ENCODE measurements at places on chromosomes 1 and 21. TPM values are rescaled to one million over a fixed set of nuclear protein-coding genes. Genes with fewer than 3 reads are reported as not detected.
A peak's percentile ranks its signal among the peaks of the same experiment; 100 is the strongest.

DNA sequence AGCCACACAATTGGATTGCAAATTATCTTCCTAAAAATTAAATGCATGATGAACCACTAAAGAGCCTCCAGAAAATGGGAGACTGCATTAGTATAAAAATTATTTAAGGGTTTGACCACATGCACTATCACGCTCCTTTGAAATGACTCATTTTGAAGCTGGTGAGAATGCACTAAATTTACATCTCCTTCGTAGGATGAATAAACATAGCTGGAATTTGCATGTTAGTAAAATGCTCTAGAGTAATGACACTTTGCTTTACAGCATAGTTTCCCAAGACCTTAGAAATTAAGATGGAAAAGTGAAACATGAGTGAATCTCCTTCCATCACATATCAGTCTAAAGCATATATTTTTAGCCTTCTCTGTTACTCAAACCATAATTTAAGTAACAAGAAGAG is 2.4 kb downstream of the PLPPR4 start:
- DNase-seq, result no peak

GRCh38 chr1:214074477-214074876 is 86.7 kb downstream of the PROX1 start:
- no peak for DNase-seq

DNA sequence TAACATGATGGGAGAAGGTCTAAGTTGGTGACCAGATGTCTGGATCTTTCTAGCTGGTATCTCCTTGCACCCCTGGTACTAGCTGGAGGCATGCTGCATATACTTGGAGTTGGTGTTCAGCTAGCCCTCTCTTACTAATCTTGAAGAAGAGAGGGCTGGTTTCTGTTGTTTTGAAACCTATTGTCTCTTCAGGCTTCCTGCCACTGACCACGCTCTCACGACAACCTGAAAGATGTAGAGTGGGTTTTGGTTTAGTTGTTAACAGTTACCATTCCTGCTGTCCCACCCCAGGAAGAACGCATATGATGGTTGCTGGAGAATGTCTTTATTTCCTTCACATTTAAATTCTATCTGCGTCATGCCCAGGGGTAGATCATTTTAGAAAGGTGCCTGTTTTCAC is 3.6 kb downstream of the MAN1C1 start:
- DNase-seq, result no peak

DNA sequence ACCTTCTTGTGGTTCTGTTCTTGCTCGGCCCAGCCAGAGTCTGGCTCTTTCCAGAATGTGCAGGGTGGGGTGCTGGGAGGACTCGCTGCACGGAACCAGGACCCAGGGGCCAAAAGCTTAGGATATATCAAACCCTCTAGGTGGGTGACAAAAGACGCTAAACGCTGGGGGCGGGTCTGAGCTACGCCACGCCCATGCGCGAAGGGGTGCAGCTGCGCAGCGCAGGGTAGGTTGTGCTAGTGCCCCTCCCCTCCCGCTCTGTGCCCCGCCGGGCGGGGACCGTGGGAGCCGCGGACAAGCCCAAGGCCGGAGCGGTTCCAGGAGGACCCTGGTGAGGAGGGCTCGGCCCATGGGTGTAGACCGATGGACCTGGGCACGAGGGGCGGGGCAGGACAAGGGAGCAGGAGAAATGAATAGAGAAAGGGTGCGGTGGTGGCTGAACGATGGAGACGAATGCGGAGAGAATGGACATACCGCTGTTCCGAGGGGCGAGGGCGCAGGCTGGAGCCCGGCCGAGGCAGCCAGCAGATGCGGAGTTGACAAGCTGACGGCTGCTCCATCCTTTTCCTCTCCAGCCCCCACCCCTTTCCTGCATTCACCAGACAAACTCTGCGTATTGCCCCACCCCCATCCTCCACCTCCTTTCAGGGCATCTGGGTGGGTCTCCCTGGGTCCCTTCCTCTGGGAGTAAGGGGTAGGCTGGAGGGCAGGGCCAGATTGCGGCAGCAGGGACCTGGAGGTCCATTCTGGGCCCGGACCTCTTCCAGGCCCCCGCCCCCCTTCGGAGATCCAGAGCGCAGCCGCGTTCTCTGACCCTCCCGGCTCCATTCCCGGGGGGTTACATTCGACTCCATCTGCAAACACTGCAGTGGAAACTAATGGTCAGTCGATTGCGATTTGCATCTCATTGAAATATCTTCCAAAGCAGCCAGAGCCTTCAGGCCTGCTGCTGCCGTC is at the start of gene RUSC1:
RUSC1 (plus strand) TSS at position 234 of the 957 bp plus-strand sequence. CDS start 880 bp downstream, outside the sequence.
- DNase-seq, result peak; percentile 72

- no peak for DNase-seq
These were observed 27.0 kb upstream of the RGS16 start for GRCh38 chr1:182631053-182631677.

DNA sequence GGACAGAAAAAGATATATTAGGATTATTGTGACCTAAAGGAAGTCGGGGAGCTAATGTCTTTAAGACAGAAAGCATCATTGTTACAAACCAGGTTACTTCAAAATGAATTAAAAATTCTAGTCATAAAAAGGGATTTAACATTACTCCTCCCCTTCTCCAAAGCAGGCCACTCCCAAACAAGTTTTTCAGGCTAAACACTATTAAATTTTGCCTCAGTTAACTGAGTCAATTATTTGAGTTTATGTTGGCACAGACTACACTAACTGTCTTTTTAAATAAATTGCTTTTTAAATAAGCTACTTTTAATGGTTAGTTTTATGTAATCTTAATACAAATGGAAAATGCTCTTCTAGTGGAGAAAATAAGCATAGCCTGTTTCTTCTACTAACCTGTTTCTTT is 395.0 kb upstream of the DUSP10 start:
- DNase-seq, result no peak

DNA sequence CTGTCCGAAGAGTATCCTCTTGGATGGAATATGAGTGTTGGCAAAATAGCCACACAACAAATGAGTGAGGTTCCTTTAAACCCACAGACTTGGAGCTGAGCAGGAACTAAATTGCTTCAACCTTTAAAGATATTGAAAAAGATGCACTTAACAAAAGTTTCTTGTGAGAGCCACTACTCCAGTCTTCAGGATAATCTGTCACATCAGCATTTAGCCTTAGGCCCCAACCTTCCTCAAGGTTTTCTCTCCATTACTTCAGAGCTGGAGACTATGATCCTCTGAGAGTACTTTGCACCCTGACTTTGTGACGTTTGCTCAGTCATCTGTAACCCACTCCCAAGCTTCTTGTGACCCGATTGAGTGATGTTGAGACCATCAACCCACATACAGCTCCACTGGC is 212.8 kb downstream of the LRRC40 start:
- no peak for DNase-seq

DNA sequence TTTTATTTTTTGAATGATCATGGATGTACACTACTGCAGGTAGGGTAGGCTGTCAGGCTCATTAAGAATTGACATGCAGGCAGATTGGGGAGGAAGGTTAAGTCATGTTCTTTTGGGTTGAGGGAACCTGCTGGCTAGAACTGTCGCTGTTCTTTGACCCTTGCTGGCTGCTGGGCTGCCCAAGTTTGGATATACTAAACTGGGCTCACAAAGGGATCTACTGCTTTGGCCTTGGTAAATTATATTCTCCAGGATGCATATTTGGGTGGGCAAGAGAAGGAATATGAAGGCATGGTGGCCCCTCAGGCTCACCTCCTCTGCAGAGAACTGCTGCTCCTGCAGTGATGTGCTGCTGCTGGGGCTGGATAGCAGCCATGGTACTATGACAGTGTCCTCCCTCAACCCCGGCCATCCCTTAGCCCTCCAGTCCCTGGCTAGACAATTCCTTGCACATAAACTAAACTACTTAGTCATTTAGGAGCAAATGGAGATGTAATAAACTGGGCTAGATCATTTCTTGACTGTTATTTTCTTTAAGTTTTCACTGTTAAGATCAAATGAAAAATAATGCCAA is 6.1 kb downstream of the ATP1A1 start:
- DNase-seq, result peak; percentile 52

DNA sequence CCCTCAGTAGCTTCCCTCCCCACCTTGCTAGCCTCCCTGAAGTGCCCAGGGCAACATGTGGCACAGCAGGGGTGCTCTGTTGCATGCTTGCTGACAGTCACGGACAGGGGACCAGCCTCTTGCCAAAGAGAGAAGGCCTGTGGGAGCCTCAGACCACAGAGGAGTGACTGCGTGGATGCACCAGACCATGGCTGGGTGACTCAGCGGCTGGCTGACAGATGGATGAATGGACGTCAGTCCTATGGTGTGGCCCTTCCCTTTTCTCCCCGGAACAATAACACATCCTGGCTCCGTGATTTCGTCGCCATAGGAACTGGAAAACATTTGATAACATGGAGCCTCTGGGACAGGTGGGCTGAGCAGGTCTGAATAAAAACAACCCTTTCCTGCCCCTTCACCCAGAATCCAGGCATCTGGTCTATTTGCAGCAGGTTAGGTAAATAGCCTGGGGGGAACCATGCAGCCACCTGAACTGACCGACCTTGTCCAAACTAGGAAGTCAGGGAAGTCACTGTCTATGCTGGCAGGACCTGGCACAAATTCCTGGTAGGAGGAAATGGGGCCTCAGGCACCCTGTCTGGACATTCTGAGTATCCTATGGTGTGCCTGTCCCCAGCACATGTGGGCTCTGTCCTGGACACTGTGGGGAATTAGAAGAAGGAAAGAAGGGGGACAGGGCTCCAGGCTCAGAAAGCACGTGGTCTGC is 53.3 kb downstream of the NENF start:
- peak; percentile 49 for DNase-seq

DNA sequence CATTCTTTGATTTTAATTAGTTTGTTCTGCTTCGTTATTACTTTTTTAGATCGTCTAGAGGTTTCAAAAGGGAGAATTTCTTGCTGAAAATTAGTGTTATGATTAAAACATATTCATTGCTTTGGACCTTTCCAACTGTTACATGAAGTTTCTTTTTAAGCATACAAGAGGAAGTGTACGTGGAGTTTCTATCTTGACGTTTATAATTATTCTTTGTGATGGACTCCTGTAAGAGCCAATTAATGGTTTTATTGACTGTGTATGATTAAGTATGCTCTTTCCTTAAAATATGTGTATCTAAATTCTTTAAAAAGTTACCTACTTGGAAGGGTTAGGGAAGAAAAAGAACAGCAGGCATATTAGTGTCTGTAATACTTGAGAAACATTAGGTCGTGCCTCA is 37.8 kb downstream of the SPEN start:
- DNase-seq, result no peak

GRCh38 chr21:38768471-38769063 is 37.2 kb upstream of the ETS2 start:
- DNase-seq, result no peak

GRCh38 chr1:64933296-64934070 is 32.9 kb downstream of the JAK1 start:
- peak; percentile 57 for DNase-seq

DNA sequence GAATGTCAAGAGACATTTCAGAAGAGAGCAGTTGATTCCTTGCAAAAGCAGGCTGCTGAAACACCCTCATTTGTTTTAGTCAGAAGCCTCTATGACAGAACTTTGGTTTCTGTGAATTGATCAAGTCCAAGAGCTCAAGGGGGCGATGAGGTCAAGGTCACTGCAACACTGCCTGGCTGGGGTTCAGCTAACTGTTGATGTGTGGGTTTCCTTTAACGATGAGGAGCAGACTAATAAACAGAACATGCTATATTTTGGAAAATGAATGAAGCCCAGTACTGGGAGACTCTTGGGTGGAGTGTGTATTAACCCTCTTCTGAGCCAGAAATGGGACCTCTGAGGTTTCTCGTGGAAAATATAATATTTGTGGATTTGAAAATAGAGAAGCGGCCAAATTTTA is 109.3 kb downstream of the ZC3H11B start:
- DNase-seq, result no peak

- no peak for DNase-seq
These were observed 7.6 kb downstream of the RSBN1 start for GRCh38 chr1:113804421-113805255.

FMO5 gene
- 6.4 TPM for total RNA-seq

DMBX1 gene
- total RNA-seq, result 1.7 TPM

SKI gene
- total RNA-seq, result 85.7 TPM

FAM131C gene
- total RNA-seq, result 0.87 TPM

All from testis (tissue), 5 donors.